ENCODE measurements at places on chromosomes 1 and 21. TPM values are rescaled to one million over a fixed set of nuclear protein-coding genes. Genes with fewer than 3 reads are reported as not detected.

Gene RAD54L
- 4.3 TPM for polyA plus RNA-seq

Gene TSSK3
- polyA plus RNA-seq: 0.39 TPM

DNA sequence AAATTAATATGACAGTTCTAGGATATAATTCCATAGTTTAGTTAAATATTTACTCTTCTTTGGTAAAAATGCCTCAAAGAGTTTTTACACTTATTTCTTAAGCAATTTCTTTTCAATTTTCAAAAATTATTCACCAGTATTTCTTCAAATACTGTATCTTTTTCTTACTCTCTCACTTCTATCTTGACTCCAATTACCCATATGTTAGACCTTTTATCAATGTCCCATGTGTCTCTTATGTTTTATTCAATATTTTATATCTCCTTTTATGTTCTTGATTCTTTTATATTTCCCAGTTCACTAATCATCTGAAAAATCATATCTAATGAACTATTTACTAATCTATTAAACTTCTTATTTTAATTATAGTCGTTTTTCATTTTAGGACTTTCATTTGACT, 11.5 kb upstream of the LRIF1 start:
- DNase-seq: no peak

DNA sequence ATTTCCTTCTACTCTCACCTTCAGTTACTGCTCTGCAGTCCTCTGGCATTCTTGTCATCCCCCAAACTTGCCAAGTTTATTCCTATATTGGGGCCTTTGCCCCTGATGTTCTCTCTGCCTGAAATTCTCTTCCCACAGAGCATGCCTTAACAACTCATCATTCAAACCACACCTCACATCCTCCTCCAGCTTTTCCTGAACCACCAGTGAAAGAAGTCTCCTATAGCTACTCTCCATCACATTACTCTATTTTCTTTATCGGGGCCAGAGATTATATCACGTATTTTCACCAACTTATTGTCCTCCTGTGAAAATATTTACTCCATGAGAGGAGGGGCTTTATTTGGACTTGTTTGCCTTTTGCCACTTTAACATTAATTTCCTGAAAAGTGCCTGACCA, 32.1 kb downstream of the EXTL2 start:
- peak; percentile 51 for DNase-seq

Gene NPR1
- polyA plus RNA-seq: not detected

GRCh38 chr1:55585402-55585792, 370.2 kb upstream of the USP24 start:
- DNase-seq: no peak

All from BJ (cell line).